ENCODE measurements at places on chromosomes 1 and 21.

GRCh38 chr1:54488065-54488750 lies 59.8 kb upstream of the ACOT11 start:
- DNase-seq = peak; percentile 66

- DNase-seq = no peak
Observed at GRCh38 chr21:15468368-15468767, 261.4 kb upstream of the USP25 start.

- no peak for DNase-seq
Observed at GRCh38 chr1:192724670-192725069, 84.2 kb upstream of the RGS2 start.

DNA sequence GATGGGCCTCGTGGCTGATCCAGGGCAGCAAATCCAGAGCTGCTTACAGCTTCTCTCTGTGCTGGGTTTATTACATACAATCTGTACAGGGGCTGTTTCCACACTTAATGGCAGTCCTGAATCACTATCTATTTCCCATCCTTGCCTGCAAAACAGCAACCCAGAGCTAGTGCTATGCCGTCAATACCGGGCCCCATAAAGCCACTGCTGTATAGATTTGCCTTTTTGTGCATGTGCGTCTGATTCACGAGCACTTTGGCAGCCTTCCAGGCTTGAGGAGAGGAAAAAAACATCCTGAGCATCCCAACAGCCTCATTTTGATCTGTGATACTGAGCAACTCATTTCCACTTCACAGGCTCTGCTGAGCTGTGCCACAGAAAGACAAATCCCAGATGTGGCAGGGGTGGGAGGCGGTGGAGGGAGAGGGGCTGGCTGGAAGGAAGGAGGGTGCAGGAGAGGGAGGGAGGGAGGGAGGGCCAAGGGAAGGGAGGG lies 65.2 kb upstream of the TARBP1 start:
- peak; percentile 74 for DNase-seq

DNA sequence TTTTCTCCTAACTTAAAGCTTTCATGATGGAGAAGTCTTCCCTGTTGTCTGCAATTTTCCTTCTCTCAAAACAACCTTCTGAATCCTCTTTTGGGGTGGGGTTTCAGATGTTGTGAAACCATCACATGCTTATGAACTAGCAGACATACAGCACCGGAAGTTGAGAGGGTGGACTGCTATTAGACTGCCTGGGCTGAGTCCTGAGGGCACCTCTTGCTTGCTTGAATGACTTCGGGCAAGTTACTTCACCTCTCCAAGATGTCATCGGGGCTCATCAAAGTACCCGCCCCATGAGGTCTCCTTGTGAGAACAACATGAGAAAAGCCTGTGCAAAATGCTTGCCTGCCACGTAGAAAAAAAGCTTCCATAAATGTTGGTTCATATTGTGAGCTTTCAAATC lies 89.6 kb downstream of the CCDC185 start:
- no peak for DNase-seq

- no peak for DNase-seq
Observed at GRCh38 chr1:14140831-14141401, 440.9 kb downstream of the PRDM2 start.

DNA sequence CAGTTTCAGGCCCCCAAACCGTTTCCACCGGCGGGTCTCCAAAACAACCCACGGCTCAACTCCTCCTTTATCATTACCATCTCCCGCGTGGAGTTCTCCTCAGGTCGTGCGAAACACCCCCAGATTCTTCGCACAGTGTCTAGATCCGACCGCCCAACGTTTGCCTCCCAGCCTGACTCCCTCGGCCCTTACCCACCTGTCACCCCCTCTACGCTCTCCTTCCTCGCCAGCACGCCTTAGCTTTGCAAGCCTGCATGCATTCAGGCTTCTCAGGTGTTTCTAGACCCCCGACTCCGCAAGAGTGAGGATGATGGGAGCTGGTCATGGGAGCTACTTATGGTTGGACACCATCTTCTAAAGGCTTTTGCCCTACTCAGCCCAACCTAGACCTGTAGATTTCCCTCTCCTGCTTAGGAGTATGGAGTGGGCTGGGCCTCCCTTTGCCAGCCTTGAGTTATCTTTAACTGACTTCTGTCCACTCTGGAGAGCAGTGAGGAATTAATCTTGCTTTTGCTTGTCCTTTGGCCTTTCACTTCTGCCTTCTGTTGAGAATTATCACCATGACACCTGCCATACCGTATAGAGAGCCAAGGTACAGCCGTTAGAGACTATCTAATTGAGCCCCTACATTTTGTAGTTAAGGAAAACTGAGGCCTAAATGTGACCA lies 865 bp downstream of the ATP5IF1 start:
- no peak for DNase-seq

- DNase-seq = no peak
Observed at GRCh38 chr1:208269338-208269666, 25.1 kb upstream of the PLXNA2 start.

GRCh38 chr1:101964708-101965107 lies 32.0 kb downstream of the OLFM3 start:
- no peak for DNase-seq

GRCh38 chr1:214648801-214649200 lies 45.8 kb downstream of the CENPF start:
- DNase-seq = no peak

DNA sequence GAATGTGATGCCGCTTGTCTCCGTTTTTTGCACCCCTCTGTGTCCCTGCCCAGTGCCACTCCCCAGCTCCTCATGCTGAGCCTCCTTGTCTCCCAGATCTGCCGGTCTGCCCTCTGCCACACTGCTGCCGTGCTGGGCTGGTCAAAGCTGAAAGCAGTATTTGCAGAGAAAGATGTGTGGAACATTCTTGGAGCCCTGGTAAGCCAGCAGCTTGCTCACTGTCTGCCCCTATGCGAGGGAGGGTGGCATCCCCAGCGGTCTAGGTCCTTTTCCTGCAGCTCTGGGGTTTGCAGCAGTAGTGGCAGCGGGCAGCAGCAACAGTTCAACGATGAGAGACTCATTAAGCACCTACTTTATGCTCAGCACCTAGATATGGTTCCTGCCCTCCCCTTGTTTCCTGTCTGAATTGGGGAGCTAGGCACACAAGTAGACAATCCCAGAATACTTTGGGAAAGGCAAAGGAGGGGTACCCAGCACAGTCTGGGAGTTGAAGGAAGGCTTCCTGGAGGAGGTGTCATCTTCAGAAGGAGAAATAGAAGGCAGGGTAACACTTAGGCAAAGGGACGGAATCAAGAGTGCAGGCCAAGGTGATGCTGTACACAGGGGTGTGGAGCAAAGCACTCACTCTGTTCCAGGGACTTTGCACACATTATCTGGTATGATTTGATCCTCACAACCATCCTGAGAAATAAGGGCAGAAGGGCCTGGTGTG lies 63.1 kb downstream of the KIF21B start:
- no peak for DNase-seq

GRCh38 chr1:182709225-182709764 lies 24.9 kb upstream of the RGS8 start:
- DNase-seq = no peak

- DNase-seq = no peak
Observed at GRCh38 chr1:68798071-68798470, 301.2 kb upstream of the DEPDC1 start.

GRCh38 chr1:119266858-119267257 lies 101.7 kb upstream of the HAO2 start:
- DNase-seq = no peak

DNA sequence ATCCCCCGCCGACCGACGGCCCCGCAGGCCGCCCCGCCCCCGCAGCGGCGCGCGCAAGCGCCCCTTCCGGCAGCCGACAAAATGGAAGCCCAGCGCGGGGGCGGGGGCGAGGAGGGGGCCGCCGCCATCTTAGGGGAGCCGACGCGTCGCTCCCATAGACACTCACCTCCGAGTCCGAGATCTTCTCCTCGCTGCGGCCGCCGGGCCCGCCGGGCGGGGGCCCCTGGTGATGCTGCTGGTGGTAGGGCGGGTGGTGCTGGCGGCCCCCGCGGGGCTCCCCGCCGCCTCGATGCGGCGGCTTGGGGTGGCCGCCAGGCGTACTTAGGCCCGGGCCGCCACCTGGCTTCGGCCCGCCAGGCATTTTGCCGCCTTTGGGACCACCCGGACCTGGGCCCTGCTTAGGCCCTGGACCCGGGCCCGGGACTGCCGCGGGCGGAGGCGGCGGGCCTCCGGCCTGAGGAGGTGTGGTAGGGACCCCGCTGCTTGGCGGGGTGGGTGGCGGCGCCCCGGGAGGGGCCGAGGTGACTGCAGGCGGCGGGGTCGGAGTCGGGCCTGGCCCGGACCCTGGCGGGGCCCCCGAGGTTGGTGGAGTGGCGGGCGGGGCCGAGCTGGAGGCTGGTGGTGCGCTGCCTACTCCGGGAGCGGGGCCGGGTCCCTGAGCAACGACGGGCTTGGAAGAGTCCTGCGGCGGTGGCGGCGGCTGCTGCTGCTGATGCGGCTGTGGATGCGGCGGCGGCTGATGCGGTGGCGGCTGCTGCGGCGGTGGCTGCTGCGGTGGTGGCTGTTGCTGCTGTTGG lies 691 bp downstream of the SFPQ start:
- peak; percentile 78 for DNase-seq

GRCh38 chr1:244732851-244733450 lies 80.0 kb downstream of the DESI2 start:
- DNase-seq = no peak

GRCh38 chr1:111475701-111476100 lies 1.9 kb downstream of the C1orf162 start:
- no peak for DNase-seq

DNA sequence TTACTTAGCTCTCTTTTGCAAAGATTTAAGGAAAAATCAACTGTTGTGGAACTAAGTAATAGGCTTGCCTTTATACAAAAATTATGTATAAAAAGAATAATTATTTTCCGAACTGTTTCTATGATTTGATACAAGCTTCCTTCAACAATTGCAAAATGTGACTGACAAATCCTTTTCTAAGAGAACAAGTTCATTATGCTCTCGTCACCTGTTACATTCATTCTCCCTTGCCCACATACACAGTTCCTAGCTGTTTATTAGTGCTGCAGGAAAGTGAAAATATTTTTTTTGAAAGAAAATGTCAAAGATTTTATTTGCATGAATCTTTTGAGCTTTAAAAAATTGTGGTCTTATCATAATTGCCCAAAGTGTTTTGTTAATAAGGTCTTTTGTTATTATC lies 466.2 kb downstream of the USP25 start:
- no peak for DNase-seq

GRCh38 chr1:9397997-9398526 lies 105.4 kb downstream of the SPSB1 start:
- peak; percentile 63 for DNase-seq

GRCh38 chr1:45617618-45618017 lies 6.2 kb downstream of the CCDC17 start:
- DNase-seq = no peak

- DNase-seq = no peak
Observed at GRCh38 chr1:166167572-166167925, 748 bp upstream of the FAM78B start.

GRCh38 chr1:33586106-33586505 lies 113.7 kb downstream of the ZSCAN20 start:
- DNase-seq = no peak

GRCh38 chr1:200916152-200916551 lies 21.5 kb downstream of the INAVA start:
- DNase-seq = no peak

DNA sequence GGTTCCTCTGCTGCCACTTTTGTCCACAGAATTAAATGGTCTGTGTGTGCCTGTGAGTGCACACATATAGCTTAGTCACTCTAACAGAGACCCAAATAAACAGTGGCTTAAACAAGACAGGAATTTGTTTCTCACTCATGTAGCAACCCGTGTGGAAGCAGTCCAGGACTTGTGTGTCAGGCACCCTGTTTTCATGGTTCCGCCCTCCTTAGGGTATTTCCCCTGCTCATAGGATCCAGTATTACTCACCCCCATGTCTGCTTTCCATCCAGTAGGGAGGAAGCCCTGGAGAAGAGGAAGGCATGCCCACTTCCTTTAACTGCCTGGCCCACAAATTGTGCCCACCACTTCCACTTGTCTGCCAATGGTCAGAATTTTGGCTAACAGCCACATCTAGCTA lies 41.3 kb upstream of the TACSTD2 start:
- peak; percentile 73 for DNase-seq

DNA sequence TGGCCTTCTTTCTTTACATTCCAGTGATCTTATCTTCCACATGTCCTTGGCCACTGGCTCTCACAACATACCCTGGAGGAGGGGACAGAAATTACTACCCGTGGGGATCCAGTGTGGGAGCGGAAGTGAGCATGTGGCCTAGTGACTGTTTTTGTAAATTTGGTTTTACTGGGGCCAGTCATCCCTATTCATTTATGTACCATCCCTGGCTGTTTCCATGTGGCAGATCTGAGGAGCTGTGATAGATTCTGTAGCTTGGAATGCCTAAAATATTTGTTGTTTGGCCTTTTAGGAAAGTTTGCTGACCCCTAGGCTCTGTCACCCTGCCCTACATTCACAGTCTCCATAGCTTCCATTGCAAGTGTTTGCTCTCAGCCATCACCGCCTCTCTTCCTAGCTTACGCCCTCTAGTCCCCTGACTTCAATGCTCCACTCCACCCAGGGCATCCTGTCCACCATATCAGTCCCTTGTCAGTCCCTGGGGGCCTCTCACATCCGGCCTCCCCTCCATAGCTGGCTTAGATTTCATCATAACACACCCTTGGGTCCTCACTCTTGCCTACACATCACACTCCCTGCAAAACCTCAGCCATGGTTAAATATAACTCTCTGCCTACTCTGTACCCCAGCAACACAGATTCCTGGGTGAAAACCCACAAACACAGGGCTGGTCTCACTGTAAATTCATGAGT lies 25.8 kb downstream of the DHCR24 start:
- DNase-seq = no peak

GRCh38 chr1:162990665-162991064 lies 78.5 kb upstream of the RGS4 start:
- no peak for DNase-seq

DNA sequence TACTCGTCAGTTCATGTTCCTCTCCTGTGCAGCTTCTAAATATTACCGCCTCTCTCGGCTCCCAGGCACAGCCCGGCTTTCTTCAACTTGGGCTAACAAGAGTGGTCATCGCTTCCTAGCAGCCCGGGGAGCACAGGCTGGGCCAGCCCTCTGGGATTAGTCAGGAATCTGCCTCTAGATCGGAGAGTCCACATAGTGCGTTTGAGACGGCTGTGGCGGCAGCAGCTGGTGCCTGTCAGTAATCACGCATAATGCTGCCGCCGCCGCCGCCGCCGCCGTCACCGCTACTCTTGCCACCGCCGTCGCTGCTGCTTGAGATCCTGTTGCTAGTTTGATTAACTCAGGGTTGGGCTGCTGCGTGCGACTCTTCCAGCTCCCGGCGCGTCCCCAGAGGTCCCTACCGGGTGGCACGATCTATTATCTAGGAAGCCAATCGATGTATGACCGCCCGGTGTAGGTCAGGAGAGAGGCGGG lies at the start of gene RXRG:
Gene RXRG (minus strand): TSS at position 230 of the 474 bp plus-strand sequence. CDS start 233 bp downstream, outside the sequence.
- no peak for DNase-seq

GRCh38 chr1:19882111-19883071 lies at the start of gene OTUD3:
Gene OTUD3, plus strand, starts transcription at chr1:19882395. Its CDS starts 119 bp downstream, at chr1:19882514.
- peak; percentile 88 for DNase-seq

DNA sequence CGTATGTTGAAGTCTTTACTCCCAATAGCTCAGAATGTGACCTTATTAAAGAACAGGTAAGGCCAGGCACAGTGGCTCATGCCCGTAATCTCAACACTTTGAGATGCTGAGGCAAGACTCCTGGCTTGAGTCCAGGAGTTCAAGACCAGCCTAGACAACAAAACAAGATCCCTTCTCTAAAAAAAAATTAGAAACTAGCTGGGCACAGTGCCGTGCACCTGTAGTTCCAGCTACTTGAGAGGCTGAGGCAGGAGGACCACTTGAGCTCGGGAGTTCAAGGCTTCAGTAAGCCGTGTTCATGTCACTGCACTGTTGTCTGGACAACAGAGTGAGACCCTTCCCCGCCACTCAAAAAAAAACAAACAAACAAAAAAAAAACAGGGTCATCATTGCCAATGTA lies 171.3 kb downstream of the RERE start:
- DNase-seq = no peak

- no peak for DNase-seq
Observed at GRCh38 chr21:42162831-42163510, 56.0 kb upstream of the ABCG1 start.
